ENCODE measurements at places on chromosomes 7 and 10.

- DNase-seq = no peak
Measured at GRCh38 chr7:105580022-105580740, 1.1 kb downstream of the EFCAB10 start.

- no peak for DNase-seq
Measured at GRCh38 chr7:42338231-42338915, 101.4 kb upstream of the GLI3 start.

DNA sequence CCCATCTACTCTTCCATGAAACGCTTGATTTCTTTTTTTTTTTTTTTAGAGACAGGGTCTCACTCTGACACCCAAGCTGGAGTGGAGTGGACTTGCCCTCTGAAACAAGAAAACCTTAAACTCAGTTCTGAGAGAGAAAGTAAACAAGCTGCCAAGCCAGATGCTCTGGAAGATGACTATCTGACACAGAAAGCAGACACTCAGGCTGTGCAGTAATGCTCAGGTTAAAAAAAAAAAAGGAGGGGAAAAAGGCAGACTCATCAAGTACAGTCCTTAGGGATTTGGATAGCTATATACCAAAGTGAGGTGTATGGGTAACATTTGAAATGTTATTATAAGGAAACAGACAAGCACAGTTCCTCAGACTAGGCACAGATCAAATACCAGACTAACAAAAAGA, 80.5 kb downstream of the IDE start:
- DNase-seq = no peak

GRCh38 chr10:121830101-121830500, 97.7 kb downstream of the ATE1 start:
- DNase-seq = no peak

DNA sequence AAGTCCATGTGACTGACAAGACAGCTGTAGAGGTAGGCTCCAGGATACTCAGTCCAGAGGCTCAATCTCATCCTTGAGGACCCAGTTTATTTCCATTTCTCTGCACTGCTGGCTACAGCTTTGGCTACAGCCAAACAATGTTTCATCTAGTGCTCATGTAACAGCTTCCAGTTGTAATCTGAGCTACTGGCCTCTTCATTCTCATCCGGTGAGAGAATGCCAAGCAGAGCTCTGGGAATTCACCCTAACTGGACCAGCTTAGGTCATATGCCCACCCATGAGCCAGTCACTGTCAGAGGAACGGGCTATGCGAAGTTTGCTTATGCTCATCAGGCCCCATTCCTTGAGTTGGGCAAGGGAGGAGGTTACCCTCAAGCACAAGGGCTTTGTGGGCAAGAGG, 192.9 kb downstream of the EVX1 start:
- no peak for DNase-seq

Measured in NCI-H2081 (cell line).